GM23338 (cell line): ENCODE measurements at places on chromosomes 6 and 20. TPM values are rescaled to one million over a fixed set of nuclear protein-coding genes. Genes with fewer than 3 reads are reported as not detected.

- H3K27ac ChIP-seq, result no peak overlapping the region
- no peak overlapping the region for H3K4me3 ChIP-seq
- H3K4me1 ChIP-seq, result peaks cover 18% of the 10 kb centered on the region
- H3K36me3 ChIP-seq, result no peaks in the 10 kb centered on the region
- H3K27me3 ChIP-seq, result no peaks in the 10 kb centered on the region
Observed at GRCh38 chr6:167796192-167796981, 30.3 kb upstream of the AFDN start.

- H3K27ac ChIP-seq, result no peak overlapping the region
- no peak overlapping the region for H3K4me3 ChIP-seq
- no peak for DNase-seq
- peaks cover 4% of the 10 kb centered on the region; the same call in 1 of the 2 replicates for H3K36me3 ChIP-seq
Observed at GRCh38 chr6:3289664-3290055, 30.9 kb downstream of the PSMG4 start.

Gene TRIM10
- 0.31 TPM in 1 of 2 replicates, not detected in the other for total RNA-seq

Gene FLRT3
- 0.17 and 0.19 TPM in 2 replicates for total RNA-seq

Gene MANEA
- 9.8 and 14.6 TPM in 2 replicates for total RNA-seq

GRCh38 chr20:49483696-49484123 is 1.2 kb upstream of the KCNB1 start:
- no peaks in the 10 kb centered on the region for H3K36me3 ChIP-seq
- H3K4me3 ChIP-seq, result peak overlapping the region; percentile 64
- H3K4me1 ChIP-seq, result no peaks in the 10 kb centered on the region
- DNase-seq, result peak; percentile 30

DNA sequence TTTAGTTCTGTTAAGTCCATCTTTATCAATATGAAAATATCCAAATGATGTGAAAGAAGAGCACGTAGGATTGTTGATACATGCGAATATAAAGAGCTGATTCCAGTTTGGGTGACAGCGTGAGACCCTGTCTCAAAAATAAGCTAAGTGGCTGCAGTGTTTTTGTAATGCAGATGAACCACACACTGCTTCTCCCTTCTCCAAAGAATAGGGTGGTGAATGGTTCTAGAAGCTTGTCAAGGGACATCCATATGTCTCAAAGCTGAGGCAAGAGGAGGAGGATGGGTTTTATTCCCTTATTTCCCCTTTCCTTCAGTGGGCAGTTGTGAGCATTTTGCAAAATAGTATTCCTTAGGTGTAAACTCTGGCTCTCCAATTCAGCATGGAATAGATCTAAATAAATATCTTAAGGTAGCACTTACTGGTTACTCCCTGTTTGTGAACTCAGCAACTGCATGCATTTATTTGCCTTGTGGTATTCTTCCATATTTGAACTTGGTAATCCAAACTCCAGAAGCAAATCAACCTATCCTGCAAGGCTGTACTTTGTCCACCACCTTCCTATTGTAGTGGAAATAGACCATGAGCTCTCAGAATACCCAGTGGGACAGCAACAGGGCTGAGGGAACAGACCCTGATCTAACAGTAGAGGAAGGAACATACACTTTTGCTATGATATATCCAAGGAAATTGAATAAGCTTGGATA is 38.0 kb downstream of the XRN2 start:
- peaks cover 10% of the 10 kb centered on the region for H3K4me1 ChIP-seq
- H3K27me3 ChIP-seq, result no peaks in the 10 kb centered on the region
- peaks cover 47% of the 10 kb centered on the region for H3K36me3 ChIP-seq
- no peak overlapping the region for H3K4me3 ChIP-seq

Gene WFDC12
- total RNA-seq, result not detected in 2 replicates

DNA sequence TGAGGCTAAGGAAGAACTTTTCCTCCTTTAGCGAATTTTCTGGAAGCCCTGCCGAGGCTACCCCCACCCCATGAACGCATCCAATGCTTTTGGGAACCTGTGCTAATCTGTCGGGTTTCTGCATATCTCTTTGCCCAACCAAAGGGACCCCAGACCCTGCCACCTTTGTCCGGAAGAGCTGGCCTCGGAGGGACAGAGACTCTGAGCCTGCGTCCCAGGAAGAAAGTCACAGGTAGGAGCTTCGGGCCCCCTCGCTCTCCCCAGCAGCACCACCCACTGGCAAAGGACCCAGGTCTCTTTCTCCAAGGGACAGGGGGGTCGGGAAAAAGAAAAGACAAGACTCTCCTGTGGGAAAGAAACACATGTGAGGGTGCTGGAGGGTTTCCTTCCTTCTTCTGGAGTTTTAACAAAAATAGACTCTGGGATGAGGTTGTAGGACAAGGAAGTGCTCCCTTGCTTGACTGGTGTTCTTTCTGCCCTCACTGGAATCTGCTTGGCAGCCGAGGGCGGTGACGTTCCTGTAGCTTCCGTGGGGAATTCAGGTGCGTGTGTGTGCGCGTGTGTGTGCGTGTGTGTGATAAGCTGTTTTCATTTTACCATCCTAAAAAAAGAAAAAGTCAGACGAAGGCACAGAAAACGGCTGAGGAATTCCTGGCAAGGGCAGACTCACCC is 16.3 kb upstream of the FOXC1 start:
- no peaks in the 10 kb centered on the region for H3K27me3 ChIP-seq
- H3K27ac ChIP-seq, result no peak overlapping the region
- no peak overlapping the region for H3K4me3 ChIP-seq
- H3K4me1 ChIP-seq, result peaks cover 5% of the 10 kb centered on the region; the same call in 1 of the 2 replicates
- no peaks in the 10 kb centered on the region for H3K36me3 ChIP-seq
- no peak for DNase-seq

Gene PRL
- total RNA-seq, result not detected in 2 replicates

DNA sequence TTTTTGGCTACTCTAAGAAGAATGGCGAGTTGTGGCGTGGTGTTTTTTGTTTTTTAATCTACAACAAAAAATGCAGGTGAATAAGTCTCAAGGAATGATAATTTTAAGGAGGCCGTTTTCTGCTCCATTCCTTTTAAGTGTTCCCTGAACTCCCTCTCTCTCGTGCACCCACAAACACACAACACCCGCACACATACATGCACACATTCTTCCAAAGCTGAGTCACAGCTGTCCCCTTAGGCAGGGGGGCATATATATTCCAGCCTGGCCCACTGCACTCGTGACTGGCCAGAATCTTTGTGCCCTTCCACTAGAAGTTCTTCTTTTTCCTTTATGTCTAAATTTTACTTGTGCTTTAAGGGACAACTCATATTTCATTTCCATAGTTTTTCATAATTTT is 405.7 kb downstream of the LMBRD1 start:
- DNase-seq, result no peak
- no peaks in the 10 kb centered on the region; the same call in 1 of the 2 replicates for H3K4me1 ChIP-seq
- H3K27ac ChIP-seq, result no peak overlapping the region
- H3K4me3 ChIP-seq, result no peak overlapping the region
- no peaks in the 10 kb centered on the region for H3K36me3 ChIP-seq
- no peaks in the 10 kb centered on the region for H3K27me3 ChIP-seq

Gene DPPA5
- total RNA-seq, result 3.0 and 7.0 TPM in 2 replicates

Gene CALHM5
- 0.10 and 0.16 TPM in 2 replicates for total RNA-seq

- no peak overlapping the region for H3K4me3 ChIP-seq
- peak; percentile 88 for DNase-seq
- H3K36me3 ChIP-seq, result no peaks in the 10 kb centered on the region
- H3K27ac ChIP-seq, result no peak overlapping the region
- H3K4me1 ChIP-seq, result peaks cover 20% of the 10 kb centered on the region; the same call in 1 of the 2 replicates
Observed at GRCh38 chr6:33589731-33590530, 9.9 kb upstream of the BAK1 start.

Gene SGK2
- 0.08 and 0.42 TPM in 2 replicates for total RNA-seq
